ENCODE measurements at places on chromosomes 11 and 22.

GRCh38 chr11:126485021-126485792 lies 129.7 kb downstream of the ST3GAL4 start:
- DNase-seq = no peak

DNA sequence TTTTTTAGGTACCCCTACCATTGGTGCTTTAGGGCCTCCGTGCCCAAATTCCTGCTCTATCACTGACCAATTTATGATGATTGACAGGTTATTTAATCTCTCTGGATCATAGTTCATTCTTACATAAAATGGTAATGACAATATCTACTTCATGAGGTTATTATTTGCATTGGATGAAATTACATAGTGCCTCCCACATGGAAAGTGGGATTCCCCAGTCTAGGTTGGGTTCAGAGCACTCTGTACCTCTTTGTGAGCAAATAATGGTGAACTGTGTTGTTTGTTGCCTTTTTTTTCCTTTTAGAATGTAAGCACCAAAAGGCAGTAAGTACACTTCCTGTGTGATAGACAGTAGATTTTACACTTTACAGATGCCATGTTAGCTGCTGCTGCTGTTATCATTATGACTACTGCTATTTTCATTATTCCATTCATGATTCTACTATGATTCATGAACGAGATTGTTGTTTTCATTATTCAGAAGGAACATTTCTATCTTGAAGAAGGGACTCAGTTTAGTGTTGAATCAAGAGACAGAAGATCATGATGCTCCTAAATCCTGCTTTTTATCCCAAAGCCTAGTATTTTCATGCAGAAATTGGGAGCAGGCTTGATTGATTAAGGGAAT lies 100.8 kb downstream of the ALX4 start:
- DNase-seq = no peak

DNA sequence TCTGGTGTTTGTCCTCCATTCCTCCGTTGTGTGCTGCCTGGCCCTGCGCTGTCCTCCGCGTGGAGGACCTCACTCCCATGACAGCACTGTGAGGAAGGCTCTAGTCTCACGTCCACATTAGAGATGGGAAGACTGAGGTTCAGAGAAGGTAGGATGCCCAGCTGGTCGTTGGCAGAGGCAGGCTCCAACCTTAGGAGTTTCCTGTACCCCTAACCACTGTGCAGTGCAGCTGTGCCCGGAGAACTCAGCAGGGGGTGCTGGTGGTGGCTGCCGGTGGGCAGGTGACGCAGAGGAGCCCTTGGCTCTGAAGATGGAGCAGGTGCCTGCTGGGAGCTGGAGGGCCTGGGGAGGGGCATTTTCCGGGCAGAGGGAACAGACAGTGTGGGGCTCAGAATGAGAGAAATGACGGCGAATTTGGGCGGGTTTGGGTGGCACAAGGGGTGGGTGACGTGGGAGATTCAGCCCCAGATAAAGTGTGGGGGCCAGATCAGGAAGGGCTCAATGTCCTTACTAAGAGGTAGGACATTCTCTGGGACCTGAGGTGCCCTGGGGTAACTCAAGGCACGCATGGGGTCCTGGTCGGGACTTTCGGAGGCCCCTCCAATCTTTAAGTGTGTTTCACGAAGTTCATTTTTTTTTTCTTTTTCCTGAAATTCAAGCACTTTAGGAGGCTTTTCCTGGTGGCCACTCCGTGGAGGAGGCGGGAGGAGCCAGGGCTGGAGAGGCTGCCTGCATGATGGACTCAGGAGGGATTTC lies 535.0 kb downstream of the TBC1D22A start:
- peak; percentile 14 for DNase-seq

DNA sequence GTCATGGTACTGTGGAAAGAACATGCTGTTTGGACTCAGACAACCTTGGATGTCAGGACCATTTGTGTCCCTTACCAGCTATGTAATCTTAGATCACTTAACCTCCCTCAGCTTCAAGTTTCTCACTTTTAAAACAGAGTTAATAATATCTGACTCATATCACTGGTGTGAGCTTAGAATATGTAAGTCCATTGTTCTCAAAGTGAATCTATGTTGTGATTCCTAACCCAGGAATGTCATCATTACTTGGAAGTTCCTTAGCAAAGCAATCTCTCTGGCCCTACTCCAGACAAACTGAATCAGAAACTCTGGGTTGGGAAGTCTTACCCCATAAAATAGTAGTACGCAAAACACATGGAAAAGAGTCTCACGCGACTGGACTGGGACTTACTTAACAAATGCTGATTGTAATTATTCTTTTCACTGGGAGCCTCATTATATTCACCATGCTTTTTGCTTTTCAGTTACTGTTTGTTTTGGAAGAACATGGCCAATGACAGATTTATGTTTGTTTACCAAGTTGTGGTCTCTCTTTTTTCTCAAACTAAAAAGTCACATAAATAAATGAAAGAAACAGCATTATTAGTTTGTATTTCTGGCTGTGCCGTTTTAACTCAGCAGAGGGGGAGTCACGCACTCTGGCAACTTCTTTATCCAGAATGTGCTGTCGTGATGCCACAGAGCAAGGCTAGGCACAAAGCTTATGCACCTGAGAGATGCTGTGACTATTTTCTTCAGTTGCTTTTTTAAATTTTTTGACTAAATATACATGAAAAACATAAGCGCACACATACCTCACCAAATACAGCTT lies 217.7 kb upstream of the CTSC start:
- DNase-seq = no peak

GRCh38 chr11:22674470-22675439 lies 8.3 kb downstream of the GAS2 start:
- DNase-seq = no peak

DNA sequence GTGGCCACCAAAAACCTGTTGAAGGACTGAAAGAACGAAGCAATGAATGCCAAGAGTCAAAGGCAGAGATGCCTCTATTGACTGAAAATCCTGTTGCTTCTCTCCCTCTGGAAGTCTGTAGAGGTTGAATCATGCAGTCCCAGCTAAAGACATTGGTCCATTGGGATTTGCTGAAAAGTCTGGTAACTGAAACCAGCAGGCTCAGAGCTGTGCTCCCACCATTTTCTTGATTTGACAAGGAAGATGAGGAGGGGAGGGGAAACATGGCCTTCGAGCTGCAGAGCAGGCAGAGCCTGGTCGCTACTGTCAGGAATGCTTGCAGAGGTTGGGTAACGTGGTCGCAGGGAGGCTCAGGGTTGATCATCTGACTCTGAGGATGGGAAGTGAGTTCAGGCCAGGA lies 72.8 kb upstream of the CSNK2A3 start:
- no peak for DNase-seq

DNA sequence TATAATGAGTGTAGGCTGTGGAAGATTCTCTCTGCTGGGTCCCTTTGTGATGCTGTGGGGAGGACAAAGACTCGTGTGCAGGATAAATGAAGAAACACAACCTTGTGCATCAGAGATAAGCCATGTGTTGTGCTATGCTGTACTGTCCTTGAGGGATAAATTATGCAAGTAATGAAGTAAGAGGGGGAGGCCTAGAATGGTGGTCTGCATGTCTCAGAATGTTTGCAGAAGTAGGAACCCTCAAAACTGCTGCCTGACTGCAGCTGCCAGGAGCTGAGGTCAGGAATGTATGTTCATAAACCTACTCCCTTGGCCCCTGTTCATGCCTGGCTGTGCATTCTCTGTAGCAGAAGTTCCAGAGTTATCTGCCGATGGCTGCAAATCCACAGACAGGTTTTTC lies 4.6 kb upstream of the SMCO4 start:
- DNase-seq = no peak

DNA sequence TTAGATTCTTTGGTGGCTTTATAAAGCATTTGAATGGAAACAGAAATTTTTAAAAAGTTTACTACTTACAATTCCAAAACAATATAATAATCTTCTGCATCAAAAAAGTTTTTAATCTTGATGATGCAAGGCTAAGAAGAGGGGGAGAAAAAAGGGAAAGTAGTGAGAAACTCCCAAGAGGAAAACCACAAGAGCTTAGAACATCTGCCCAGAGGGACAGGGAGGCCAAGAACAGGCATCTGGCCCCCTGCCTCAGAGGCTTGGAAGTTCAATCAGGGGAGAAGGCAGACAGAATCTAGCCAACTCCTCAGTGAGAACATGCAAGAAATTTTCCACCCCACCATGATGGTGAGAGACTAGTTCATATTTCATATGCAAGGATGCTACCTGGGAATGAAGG lies 23.8 kb upstream of the TTC28 start:
- no peak for DNase-seq

DNA sequence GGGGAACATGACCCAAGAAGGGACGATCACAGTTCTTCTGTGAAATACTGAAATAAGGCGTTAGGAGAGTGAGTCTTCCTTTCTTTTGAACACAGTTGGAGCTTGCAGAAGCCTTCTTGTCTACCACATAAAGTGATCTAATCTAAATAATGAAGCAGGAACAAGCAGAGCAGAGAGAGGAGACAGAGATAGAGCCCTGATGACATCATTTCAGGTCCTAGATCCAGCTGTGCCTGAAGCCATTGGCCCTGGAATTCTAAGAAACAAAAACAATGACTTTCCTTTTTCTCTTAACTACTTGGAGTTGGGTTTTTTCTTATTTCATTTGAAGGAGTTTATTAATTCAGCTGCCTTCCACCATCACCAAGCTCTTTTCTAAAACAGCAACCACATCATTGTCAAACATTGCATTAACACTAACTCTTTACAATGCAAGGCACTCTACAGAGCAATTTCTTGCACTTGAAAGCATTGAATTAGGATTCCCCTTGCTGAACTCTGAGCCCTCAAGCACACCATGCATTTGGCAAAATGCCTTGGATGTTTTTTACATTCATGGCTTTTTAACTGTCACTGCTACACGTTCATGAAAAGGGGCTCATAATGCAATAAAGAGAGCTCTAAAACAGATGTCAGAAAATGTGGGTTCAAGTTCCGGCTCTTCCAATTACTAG lies 117.2 kb upstream of the TIMP3 start:
- no peak for DNase-seq

DNA sequence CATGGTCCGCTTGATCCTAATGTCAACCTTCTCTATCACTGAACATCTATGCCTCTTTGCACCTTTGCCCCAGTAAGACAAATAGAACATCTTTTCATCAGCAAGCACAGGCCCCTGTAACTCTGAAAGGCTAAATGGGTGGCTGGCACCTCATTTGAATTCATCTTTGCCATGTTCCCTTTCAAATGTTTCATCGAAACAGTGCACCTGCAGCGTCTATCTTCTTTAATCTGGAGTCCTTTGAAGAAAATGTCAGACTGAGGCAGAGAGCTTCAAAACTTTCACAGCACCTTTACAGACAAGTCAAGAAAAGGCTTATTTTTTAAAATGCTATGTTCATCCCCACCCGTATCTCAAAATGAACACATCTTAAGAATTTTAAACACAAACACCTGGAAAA lies 3.4 kb downstream of the MPPED2 start:
- no peak for DNase-seq

GRCh38 chr11:126345759-126346585 lies 9.5 kb upstream of the ST3GAL4 start:
- DNase-seq = no peak

GRCh38 chr11:2074266-2074825 lies 64.8 kb downstream of the IGF2 start:
- no peak for DNase-seq

- DNase-seq = no peak
Observed at GRCh38 chr22:46430961-46431838, 95.7 kb downstream of the TRMU start.

DNA sequence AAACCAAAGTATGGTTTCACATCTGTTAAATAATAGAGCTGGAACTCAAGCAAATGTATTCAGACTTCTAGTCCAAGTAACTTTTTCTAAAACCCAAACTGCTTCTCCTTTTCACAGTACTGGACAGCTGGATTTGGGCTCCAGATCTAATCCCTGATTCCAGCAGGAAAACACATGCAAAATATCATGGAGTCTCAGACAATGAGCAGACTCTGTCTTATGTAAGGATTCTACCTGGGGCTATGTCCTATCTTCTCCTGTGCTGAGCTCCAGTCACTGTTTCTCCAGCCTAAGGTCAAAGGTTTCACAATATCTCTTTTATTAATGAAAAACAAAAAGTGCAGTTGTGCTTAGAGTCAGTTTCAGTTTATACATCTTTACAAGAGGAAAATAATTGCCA lies 83.2 kb upstream of the EED start:
- no peak for DNase-seq

GRCh38 chr11:77658213-77659013 lies 20.8 kb upstream of the CLNS1A start:
- no peak for DNase-seq

DNA sequence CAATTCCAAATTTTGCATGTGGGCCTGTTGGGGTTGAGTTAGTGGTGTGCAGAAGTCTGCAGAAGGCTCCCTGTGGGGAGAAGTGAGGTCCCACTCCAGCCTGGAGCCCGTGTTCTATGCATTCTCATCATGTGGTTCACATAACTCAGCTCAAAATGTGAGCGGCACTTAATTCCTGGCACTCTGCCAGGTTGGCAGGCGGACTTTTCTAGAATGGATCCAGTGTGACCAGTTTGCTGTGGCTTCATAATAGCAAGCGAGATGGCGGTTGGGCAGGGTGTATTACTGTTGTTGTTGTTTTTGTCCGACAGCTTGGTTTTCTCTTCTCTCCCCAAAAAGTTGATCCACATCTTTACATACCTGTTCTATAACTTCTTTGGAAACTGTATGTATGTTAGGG lies 146.8 kb upstream of the TTC12 start:
- no peak for DNase-seq

DNA sequence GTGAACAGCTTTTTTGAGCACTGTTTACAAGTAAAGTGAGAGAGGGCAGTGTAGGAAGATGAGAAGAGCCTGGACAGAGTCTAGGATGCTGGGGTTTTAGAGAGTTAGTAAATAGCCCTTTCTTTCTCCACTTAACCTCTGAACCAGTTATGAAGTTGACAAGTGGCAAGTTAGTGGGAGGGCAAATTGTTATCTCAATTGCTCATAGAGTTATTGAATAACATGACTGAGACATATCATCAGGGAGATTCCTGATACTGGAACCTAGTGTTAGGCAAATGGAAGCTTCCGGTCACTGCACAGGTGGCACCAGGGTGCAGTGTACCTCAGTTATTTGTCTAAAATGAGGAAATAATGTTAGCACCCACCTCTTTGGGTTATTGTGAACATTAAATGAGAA lies 57.8 kb upstream of the PTPN5 start:
- DNase-seq = no peak

DNA sequence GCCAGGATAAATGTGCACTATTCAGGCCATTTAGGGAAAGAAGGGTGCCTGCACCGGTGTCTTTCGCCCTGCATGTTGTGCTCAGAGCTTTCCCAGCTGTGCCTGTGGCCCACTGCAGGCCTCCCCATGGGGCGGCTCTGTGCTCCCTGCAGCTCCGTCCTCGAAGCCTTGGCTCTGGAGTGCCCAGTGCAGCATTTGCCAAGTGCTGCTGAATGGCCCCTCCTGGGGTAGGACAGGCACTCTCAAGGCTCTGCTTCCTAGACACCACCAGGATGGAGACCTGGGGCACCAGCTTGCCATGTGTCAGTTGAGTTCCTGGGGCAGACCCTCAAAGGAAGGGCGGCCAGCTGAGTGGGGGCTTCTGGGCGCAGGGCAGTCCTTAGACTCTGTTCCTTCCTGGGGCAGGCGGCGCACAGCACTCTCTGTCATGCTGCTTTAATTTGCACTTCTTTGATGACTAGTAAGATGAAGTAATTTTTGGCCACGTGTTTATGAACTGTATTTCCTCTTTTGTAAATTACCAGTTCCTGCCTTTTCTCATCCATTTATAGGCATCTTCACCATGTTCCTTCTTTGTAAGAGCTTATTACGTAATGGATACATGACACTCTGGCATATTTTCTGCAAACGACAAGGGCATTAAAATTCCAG lies 32.1 kb upstream of the GNB1L start:
- DNase-seq = no peak
